ENCODE measurements at places on chromosomes 4 and X.

- no peak for DNase-seq
These were observed 39.2 kb upstream of the ASMTL start for GRCh38 chrX:1491851-1492349.

- no peak for DNase-seq
These were observed 104.0 kb upstream of the BMP2K start for GRCh38 chr4:78671903-78672815.

DNA sequence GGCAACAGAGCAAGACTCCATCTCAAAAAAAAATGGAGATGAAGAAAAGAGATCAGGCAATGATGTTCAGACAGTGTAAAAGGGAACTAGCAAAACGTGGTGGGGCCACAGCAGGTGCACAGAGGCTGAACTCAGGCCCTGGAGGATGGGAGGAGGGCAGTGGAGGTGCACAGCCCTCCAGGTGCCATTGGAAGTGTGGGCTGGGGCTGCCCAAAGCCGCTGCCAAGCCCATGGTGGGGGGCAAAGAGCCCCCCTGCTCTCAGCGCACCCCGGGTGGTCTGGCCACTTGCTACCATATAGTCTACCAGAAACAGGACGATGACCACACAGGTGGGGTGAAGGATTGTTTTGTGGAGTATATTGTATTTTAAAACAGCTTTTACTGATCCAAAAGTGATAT is 7.1 kb downstream of the TMEM271 start:
- no peak for DNase-seq

DNA sequence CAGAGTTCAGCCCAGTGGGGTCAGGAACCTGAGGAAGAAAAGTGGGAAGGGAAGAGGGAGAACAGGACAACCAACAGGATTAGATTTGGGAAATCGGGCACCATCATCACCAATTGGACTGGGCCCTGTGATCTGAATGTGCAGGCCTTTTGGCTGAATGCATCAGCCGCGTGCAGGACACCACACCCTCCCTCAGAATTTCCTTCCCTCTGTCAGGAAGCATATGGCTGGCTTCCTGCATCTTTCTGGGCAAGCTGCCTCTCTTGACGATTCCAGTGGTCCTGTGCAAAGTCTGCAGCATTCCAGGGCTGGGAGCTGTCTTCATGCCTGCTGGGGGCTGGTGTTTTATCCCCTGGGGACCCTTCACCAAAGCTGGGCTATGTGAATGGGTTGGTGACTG is 16.4 kb downstream of the MAGEA4 start:
- no peak for DNase-seq

DNA sequence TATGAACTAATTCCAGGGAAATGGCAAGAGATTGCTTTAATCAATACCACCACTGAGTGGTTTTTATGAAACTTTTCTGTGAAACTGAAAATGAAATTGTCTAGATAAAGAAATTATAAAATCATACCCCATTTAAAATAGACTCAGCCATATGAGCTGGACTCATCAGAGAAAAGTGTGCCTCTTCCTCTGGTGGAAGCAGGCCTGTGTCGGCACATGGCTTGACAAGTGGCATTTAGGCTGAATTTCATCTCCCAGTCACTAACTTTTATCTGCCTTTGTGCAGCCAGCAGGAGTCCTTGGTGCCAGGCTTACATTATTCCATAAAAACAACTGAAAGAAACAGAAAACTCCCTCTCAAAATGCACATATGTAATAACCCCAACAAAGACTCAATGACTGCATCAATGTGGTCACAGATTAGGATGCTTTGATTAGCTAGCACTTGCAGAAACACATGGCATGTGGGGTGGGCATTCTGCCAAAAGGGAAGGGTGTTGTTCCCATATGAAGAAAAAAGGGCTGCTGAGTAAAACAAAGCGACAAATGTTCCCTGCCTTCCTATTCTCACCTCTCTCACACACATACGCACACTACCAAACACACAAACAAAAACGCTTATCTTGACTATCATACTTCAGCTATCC is 232.3 kb downstream of the PABPC4L start:
- no peak for DNase-seq
